ENCODE measurements at places on chromosomes 4 and X.

DNA sequence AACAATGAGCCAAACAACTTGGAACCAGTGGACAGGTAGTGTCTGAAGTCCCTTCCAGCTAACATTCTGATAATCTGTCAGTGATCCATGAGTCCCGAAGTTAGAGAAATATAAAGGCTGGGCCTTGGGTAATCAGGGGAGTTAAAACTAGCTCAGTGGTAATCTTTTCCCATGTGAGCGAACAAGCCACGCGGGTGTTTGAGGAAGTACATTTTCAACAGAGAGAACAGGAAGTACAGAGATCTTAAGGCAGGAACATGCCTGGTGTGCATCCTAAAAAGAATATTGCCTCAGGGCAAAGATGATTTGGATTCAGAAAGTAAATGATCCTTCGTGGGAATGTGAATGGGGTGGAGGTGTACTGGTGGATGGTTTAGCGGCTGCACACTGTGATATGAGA lies 42.9 kb downstream of the FNIP2 start:
- no peak for DNase-seq

DNA sequence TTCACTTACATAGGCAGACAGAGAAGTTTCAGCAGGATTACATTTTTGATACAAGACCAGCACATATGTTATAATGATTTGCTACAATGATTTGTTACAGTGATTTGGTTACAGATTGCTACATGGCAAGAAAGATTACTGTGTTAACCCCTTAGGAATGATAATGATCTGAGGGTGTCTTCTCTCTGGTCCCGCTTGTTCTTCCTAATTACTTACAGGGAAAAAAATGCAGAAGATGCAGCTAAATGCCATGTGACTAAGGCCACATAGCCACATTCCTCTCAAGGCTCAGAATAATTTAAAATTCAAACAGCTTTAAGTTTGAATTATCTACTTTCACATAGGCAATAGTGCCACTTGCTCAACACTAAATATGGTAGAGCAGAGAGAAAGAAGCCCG lies 9.7 kb upstream of the LAP3 start:
- DNase-seq, result no peak

GRCh38 chr4:149168645-149169044 lies 647.0 kb downstream of the IQCM start:
- DNase-seq, result no peak

GRCh38 chr4:158652920-158653319 lies 18.8 kb downstream of the C4orf46 start:
- no peak for DNase-seq

DNA sequence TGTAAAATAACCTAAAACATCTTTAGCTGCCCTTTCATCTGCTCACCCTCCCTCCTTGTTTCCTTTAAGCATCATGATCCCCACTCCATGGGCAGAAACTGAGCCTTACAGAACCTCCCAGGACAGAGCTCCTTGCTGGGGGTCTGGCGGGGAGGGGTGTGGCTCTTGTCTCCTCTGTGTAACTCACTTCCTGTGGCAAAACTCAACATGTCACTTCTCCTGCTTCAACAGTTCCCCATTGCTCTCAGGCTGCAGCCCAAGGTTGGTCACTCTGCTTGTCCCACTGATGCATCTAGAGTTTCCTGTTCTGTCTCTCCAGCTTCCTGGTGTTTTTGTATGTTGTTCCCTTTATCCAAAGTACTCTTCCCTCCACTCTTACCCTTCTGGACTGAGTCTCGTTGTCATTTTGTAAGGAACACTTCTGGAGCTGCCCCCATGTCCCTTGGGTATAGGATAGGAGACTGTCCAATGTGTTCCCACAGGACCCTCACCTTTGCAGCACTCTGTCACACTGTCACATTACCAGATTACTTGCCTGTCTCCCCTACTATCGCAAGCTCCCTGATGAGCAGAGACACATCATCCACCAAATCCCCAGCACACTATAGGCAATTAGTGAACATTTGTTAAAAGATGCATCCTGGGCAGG lies 19.6 kb downstream of the TMEM31 start:
- no peak for DNase-seq

DNA sequence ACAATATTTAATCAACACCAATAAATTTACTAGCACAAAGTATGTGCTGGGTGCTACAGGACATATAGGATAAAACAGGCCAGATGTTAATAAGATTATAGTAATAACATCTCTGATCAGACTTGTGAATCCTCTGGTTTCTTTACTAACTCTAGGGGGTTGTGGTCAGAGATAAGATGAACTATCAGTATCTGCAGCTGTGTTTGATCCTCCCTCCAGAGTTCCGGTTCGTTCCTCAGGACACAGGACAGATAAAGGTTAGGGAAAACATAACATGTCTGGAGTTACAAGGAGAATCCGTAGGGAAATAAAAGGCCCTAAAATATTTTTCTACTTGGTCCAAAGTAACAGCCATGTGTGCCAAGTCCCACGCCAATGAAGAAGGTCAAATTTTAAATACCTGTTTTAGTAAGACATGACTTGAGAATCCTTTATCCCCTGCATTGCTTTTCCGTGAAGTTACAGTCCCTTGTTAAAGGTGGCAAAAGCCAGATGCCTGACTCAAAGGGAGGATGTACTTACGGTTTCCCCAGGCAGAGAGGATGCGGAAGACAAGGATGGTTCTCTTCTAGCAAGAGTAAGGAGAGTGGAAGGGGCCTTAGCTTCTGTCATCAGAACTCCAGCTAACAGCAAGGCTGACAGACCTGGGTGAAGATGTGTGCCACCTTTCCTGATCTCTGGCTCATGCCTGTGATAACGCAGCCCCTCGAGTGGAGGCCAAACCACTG lies 44.4 kb downstream of the KIAA0232 start:
- no peak for DNase-seq

- no peak for DNase-seq
Observed at GRCh38 chr4:82770607-82771006, 28.0 kb downstream of the SCD5 start.

DNA sequence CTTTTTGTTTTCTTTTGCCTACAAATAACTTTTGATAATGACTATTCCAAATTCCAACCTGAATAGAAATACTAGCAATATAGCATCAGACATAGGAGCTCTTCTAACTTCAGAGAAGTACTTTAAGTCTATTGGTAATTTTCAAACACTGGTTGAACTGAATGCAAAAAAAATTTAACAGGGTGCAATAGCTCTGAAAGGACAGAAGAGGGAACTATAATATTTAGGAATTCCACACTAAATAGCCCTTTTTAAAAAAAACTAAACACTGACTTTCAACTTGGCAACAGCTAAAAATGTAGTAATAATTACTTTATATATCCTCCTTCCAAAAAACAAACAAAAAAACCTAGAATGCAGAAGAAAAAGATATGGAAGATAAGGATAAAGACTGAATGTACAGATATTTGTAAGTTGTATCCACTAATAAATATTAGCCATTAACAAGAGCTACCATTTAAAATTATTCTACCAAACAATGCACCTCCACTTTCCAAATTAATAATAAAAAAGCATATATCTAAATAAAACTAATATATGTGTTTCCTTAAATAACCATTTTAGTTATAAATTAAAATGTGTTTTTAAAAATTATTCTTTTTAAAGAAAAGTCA lies 81.4 kb downstream of the FBXW7 start:
- DNase-seq, result no peak

DNA sequence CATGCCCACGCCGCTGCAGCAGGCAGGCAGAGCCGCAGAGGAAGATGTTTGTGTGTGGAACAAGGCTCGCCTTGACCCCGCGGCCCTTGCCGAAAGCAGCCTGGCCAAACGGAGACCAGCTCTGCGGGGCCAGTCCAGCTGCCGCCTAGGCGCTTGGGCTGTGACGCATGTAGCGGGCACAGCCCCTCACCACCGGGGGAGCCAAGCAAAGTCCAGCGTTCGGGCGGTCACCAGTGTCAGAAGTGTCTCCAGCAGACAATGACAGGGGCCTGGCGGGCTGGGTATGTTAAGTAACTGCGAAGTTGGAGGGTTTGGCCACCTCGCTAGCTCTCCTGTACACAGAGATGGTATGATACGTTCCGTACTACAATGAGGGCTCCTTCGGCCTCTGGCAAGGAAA lies 1.3 kb downstream of the AMER1 start:
- no peak for DNase-seq

- no peak for DNase-seq
Observed at GRCh38 chrX:123918106-123918721, 43.3 kb upstream of the STAG2 start.

- no peak for DNase-seq
Observed at GRCh38 chr4:152634110-152634760, 45.6 kb downstream of the TMEM154 start.

DNA sequence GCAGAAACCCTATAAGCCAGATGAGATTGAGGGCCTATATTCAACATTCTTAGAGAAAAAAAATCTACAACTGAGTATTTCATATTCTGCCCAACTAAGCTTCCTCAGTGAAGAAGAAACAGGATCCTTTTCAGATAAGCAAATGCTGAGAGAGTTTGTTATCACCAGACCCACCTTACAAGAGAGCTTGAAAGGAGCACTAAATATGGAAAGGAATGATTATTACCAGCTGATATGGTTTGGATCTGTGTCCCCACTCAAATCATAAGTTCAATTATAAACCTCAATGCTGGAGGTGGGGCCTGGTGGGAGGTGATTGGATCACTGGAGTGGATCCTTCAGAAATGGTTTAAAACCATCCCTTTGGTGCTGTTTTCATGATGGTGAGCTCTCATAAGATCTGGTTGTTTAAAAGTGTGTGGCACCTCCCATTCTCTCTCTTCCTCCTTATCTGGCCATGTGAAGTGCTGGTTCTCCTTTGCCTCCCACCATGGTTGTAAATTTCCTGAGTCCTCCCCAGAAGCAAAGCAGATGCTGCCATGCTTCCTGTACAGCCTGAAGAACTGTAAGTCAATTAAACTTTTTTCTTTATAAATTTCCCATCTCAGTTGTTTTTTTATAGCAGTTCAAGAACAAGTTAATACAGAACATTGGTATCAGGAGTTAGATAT lies 144.2 kb downstream of the MSN start:
- DNase-seq, result no peak

DNA sequence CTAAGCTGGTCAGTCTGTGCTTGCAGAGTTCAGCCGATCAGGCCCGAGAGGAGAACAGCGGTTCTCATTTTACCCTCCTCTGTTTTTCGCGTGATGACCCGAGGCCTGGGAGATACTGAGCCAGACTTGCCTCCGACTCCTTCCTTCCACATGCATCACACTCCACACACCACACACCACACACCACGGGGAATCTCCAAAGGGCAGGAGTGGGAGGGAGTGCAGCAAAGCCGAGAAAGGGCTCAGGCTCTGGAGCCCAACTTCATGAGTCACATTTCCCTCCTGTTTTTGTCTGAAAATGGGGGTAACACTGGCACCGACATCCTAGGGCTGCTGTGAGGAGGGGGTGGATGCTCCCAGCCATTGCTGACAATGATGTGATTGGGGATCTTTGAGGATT lies 38.9 kb downstream of the TKTL1 start:
- no peak for DNase-seq

DNA sequence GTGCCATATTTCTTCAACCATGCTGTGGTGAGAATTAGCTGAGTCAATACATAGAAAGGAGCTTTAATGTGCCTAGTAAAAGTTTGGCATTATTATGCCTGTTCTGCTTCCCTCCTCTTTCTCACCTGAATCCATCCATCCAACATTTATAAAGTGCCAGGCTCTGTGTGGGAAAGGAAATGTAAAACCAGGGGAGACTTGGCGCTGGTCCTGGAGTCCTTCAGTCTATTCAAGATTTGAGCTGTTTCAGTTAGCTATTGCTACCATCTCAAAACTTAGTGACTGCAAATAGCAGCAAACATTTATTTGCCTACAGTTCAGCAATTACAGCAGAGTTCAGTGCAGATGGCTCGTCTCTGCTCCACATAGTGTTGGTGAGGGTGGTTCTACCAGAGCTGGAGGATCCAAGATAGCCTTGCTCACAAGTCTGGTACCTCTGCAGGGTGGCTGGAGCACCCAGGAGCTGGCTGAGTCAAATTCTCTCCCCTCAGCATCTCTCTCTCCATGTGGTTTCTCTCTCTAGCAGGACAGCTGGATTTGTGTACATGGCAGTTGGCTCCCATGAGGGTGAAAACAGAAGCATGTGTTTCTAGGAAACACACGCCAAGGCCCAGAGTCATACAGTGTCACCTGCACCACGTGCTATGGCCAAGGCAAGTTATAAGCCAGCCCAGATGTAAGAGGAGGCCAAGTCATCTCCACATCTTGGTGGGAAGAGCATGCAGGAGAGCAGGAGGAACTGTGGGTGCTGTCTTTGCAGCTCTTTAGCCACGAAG lies 77.3 kb downstream of the FHDC1 start:
- DNase-seq, result no peak

GRCh38 chr4:42150653-42151567 lies 1.5 kb downstream of the BEND4 start:
- no peak for DNase-seq

GRCh38 chr4:139576219-139576618 lies 20.2 kb upstream of the SETD7 start:
- DNase-seq, result no peak

DNA sequence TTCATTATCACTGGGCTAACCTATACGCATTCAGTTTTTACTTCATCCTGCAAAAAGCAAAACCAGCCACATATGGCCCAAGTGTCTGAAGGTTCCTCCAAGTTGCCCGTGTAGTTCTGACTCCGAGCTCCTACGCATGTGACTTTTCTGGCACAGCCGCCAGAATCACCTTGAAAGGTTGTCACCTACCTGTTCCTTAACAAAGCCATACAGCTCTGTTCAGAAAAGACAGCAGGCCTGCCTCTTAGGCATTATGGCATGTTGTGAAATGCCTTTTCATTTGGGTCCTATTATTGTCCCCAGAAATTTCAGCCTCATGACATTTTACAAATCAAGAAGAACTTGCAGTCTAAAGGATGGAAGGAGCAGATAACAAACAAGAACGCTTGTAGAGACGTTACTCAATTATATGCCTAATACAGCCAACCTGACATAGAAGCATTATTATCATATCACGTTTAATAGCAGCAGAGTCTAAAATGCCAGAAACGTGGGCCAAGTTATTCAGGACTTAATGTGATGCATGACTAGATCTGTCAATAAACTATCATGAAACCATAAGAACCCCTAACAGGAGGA lies 118.5 kb downstream of the RBM47 start:
- DNase-seq, result no peak

DNA sequence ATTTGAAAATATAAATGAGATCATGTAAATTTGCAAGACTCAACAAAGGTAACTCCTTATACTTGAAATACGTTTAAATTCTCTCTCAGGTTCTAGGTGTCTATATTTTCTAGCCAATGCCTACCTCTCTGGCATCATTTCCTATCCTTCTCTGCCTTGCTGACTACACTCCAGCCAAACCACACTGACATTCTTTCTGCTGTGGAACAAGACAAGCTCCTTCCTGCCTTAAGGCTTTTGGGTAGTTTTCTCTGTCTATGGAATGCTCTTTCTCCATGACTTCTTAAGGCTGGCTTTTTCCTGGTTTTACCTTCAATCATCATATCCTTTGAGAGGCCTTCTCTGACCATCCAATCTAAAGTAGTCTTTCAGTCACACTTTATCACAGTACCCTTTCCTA lies 201.0 kb downstream of the SPRY1 start:
- DNase-seq, result no peak
